ENCODE measurements at places on chromosomes 5 and 9. TPM values are rescaled to one million over a fixed set of nuclear protein-coding genes. Genes with fewer than 3 reads are reported as not detected.

MLANA gene
- 0.70 TPM for total RNA-seq

DNM1 gene
- not detected for total RNA-seq

SLC23A1 gene
- total RNA-seq, result not detected

GARIN3 gene
- total RNA-seq, result not detected

DPH7 gene
- total RNA-seq, result 30.6 TPM

GAPT gene
- not detected for total RNA-seq

OCLN gene
- total RNA-seq, result 0.10 TPM

CMYA5 gene
- total RNA-seq, result 0.47 TPM

FOXD4 gene
- total RNA-seq, result 0.19 TPM

EQTN gene
- not detected for total RNA-seq

PHYHD1 gene
- 10.0 TPM for total RNA-seq

ZNF366 gene
- 1.4 TPM for total RNA-seq

WDR31 gene
- 0.83 TPM for total RNA-seq

ARSI gene
- total RNA-seq, result 2.4 TPM

GNA14 gene
- total RNA-seq, result not detected

PRSS3 gene
- not detected for total RNA-seq

DMGDH gene
- 1.5 TPM for total RNA-seq

HSPB3 gene
- 498 TPM for total RNA-seq

CLPTM1L gene
- 169 TPM for total RNA-seq

PDCD1LG2 gene
- total RNA-seq, result 4.7 TPM

GABRB2 gene
- 1.9 TPM for total RNA-seq

PGM5 gene
- 2.2 TPM for total RNA-seq

DAB2IP gene
- total RNA-seq, result 6.6 TPM

RLN2 gene
- total RNA-seq, result not detected

C9orf153 gene
- not detected for total RNA-seq

DNAH5 gene
- total RNA-seq, result 0.57 TPM

ENHO gene
- total RNA-seq, result 0.35 TPM

STX17 gene
- 13.9 TPM for total RNA-seq

FAM221B gene
- total RNA-seq, result not detected

GRXCR2 gene
- total RNA-seq, result not detected
